NCI-H2029 treated with DMSO at 0.1 percent for 48 hours (cell line): ENCODE measurements at places on chromosomes 1 and 21.

- DNase-seq: no peak
These were observed 219.0 kb downstream of the KAZN start for GRCh38 chr1:14817223-14818170.

DNA sequence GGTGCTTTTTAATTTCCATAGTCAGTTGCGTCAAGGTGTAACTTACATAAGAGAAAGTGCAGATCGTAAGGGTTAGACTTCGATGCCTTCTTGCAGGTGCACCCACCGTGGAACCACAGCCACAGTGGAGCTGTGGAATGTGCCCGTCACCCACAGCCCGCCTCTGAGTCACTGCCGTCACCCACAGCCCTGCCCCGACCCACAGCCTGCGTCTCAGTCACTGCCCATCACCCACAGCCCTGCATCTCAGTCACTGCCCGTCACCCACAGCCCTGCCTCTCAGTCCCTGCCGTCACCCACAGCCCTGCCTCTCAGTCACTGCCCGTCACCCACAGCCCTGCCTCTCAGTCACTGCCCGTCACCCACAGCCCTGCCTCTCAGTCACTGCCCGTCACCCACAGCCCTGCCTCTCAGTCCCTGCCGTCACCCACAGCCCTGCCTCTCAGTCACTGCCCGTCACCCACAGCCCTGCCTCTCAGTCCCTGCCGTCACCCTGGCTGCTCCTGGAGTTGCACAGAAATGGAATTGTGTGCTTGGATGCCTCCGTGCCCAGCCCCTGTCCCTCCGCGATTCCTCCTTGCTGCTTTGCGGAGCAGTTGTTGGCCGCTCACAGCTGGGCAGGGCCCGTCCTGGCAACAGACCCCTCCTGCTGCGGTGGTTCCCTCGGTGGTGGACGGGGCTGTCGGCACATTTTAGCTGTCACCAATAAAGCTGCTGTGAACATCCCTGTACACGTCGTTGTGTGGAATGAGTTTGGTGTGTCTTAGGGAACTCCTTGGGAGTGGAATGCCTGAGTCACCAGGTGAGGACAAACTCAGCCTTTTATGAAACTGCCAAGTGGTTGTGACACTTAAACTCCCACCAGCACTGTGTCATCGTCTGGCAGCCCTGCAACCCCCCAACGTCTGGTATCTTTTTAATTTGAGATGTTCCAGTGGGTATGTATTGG, 44.9 kb upstream of the COL6A2 start:
- no peak for DNase-seq

DNA sequence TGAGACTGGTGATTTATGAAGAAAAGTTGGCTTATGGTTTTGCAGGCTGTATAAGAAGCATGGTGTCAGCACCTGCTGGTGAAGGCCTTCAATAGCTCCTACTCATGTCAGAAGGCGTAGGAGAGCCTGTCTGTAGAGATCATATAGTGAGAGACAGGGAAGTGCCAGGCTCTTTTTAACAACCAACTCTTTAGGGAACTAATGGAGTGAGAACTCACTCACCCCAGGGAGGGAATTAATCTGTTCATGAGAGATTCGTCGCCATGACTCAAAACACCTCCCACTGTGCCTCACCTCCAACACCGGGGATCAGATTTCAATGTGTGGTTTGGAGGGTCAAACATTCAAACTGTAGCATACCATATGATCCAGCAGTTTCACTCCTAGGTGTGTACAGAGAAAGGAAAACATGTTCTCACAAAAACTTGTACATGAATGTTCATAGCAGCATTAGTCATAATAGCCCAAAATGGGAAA, 72.6 kb downstream of the TTC3 start:
- no peak for DNase-seq

DNA sequence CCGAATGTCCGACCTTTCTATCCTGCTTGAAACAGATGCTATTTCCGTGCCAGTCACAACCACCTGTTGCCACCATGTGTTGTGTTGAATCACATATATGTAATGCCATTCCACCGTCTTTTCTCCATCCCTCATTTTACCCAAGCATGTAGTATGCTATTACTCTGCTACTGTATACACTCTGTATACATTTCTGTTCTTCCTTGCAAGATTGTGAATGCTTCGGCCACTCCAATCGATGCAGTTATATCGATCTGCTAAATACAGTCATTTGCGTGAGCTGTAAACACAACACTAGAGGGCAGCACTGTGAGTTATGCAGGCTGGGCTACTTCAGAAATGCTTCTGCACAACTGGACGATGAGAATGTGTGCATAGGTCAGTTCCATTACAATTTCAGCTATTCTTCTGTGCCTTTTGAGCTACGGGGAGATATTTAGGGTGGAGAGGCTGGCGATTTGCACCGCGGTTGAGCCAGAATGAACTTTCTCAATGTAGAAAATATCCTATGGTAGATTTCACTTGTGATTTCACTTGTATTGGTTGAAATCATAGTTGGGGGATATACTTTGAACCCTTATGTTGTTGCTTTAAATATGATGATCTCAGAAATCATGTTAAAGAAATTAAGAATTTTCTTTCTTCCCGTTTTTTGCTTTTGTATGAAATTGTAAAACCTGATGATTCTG, 289.8 kb downstream of the NTNG1 start:
- DNase-seq: no peak

- no peak for DNase-seq
These were observed 398.8 kb downstream of the SEC16B start for GRCh38 chr1:177571076-177571475.

DNA sequence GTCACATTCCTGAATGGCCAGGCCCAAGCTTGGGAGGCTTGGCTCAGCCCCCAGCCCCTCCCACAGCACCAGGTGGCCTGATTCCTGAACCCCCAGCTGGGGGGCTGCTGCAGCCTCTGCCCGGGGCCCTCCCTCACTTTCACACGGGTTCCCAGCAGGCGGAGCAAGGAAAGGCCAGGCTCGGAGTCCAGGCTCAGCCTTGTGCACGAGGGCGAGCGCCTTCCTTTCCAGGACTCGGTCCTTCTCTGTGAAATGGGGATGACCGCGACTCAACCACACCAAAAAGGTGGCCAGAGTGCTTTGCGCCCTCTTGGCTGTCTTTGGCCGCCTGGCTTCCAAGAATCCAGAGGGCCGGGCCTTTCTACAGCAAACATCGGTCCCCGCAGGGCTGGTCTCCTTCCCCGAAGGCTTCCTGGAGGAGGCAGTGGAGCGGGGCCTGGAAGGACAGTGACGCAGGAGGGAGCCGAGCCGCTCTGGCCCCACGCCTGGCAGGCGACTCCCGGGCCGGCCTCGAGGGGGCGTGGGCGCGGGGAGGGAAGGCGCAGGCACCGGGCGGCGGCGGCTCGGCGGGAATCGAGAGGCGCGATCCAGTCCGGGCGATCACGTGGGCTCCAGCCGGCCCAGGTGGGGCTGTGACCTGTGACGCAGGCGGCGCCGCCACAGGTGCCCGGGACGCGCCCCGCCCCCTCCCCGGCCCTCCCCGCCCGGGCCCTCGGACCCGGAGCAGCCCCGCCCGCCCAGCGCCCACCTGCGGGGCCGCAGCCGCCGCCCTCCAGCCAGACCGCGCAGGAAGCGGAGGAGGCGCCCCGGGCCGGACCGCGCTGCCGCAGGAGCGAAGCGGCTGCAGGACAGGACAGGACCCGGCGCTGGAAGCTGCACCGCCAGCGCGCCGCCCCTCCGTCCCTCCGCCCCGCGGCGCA, at the start of gene ARHGEF16:
ARHGEF16 (plus strand) TSS at position 775 of the 920 bp plus-strand sequence. CDS start 8,420 bp downstream, outside the sequence.
- no peak for DNase-seq

DNA sequence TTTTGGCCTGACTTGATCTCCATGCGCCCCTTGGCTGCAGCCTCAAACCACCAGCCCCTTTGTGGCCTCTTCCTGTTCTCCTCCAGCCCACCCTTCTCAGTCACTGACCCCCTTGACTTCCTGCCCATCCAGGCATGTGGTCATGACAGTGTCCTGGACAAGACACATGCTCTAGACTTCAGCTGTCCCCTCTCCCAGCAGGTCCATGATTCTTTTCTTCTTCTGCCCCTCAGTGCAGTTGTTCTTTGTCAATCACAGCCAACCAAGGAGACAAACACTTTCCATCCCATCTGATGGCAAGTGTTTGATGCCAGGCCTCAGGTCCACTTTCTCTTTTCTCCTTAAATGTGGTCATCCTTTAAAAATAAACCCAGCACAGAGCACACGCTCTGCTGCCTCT, 49.7 kb downstream of the SYT6 start:
- DNase-seq: no peak

- no peak for DNase-seq
These were observed 86.1 kb downstream of the OMA1 start for GRCh38 chr1:58460469-58460868.

DNA sequence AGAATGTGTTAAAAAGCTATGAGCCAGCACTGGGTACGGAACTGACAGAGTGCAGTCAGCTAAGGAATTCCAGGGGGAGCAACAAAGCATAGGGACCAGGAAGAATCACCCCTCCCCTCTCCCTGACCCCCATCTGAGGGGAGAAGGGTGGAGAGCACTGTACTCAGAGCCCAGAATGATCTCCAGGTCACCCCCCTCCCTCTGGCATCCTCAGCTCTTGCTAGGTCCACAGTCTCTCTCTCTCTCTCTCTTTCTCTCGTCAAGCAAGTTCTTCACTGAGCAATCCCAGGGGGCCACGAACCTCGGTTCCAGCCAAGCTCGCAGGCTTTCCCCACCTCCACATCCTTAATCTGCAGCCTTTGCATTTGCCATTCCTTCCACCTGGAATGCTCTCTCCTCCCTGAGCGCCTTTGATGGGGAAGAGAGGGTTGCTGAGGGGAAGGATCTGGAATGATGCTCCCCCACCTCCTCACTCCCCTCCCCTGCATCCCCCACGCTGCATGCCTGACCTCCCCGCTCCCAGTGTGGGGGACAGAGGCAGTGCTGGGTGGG, 6.7 kb upstream of the WASF2 start:
- no peak for DNase-seq

- DNase-seq: no peak
These were observed 160.5 kb downstream of the LTN1 start for GRCh38 chr21:28832013-28832714.

- no peak for DNase-seq
These were observed 16.9 kb downstream of the NTMT2 start for GRCh38 chr1:170162459-170163246.

- no peak for DNase-seq
These were observed 96.7 kb downstream of the ZP4 start for GRCh38 chr1:237794071-237794470.

DNA sequence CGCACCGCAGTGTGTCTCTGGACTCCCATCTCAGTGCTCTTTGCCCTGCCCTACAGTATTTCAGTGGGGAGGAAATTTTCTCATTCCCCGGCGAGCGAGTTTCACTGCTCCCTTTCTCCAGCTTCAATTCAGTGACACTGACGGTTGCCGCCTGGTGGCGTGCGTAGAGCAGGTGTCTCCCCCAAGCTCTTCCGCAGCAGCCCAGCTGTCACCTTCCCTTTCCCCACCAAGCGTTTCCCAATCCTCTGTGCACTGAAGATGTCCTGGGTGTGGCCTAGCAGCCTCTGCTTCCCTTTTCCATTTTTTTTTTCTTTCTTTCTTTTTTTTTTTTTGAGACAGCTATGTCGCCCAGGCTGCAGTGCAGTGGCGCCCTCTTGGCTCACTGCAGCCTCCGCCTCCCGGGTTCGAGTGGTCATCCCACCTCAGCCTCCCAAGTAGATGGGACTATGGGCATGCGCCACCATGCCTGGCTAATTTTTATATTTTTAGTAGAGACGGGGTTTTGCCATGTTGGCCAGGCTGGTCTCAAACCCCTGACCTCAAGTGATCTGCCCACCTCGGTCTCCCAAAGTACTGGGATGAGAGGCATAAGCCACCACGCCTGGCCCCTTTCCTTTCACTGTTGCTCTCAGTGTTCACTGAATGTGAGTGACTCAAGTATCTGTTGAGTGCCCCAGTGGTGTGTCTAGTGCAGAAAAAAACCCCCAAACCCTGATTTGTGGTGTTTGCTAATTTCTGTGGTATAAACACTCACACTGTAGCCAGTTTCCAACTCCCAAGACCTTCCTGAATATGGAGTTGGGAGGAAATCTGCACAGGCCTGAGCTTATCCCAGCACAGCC, 30.1 kb downstream of the TNFRSF1B start:
- DNase-seq: no peak

DNA sequence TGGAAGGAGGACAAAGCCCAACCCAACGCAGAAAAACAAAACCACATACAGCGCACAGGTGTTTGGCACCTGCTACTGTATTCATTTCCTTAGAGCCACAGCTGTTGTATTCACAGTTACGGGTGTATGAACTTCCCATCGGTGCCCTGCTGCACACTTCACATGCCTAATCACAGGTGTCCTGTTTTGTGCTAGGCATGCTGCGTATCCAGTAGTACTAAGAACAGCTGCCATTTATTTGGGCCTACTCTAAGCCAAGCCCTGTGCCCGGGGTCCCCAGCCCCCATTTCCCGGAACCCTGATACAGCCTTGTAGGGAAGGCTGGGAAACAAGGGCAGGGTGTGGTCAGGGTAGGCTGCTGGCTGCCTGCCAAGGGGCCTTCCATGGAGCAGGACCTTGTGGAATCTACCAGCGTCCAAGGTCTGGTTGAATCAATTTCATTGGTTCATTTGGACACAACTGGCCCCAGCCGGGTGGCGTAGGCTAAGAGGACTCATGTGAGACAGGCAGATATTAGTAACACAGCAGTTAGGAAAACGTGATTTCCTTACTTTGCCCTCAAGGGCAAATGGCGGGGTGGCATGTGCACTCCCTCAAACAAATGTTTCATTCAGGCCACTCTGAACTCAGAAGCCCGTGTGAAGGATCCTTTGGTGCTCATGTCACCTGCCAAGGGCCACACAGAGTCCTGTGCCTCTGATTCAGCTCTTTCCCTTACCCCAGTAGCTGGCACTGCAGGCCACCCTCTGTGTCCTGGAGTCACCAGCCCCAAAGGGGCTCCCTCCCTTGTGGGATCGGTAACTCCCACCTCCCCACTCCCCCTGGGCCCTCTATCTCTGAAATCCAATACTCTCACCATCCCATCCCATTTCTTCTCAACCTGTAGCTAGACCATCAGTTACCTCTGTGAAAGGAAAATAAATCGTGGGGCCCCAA, 986 bp upstream of the RNF186 start:
- peak; percentile 56 for DNase-seq

- no peak for DNase-seq
These were observed 201.0 kb downstream of the SIPA1L2 start for GRCh38 chr1:232428786-232429530.

DNA sequence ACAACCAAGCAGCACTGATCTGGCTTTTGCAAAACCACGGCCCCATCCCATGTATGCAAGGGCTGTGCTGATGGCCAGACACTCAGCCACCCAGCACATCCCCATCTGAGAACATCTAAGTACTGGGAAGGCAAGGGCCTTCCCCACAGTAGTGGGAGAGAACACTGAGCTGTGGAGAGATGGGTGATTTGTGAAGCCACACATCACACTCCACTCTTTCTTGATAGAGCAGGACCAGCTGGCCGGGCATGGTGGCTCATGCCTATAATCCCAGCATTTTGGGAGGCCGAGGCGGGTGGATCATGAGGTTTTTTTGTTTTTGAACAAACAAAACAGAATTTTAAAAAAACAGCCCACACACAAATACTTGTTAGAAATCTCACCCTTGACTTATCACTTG, 28.2 kb upstream of the RXRG start:
- DNase-seq: no peak
